ENCODE measurements at places on chromosomes 11 and 22. TPM values are rescaled to one million over a fixed set of nuclear protein-coding genes. Genes with fewer than 3 reads are reported as not detected.

- DNase-seq: no peak
Observed at GRCh38 chr11:79312617-79313529, 128.0 kb downstream of the TENM4 start.

Gene SCGB2A2
- total RNA-seq: not detected

Gene IGLL1
- total RNA-seq: not detected

GRCh38 chr22:32211011-32211410 is 6.1 kb upstream of the RFPL2 start:
- no peak for DNase-seq

Gene PLEKHA7
- total RNA-seq: 6.9 TPM

Gene FGF19
- total RNA-seq: not detected

DNA sequence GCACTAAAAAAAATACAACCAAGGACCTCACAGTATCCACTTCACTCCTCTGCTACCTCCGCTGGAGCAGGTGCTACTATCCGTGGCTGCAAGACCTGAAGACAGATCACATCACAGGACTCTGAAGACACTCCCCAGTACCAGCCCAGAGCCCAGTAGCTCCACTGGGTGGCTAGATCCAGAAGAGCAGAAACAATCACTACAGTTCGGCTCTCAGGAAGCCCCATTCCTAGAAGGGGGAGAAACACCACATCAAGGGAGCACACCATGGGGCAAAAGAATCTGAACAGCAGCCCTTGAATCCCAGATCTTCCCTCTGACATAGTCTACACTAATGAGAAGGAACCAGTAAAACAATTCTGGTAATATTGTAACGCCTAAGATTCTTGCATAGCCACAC is 494.0 kb upstream of the FAT3 start:
- DNase-seq: no peak

- no peak for DNase-seq
Observed at GRCh38 chr22:27377501-27378295, 423.9 kb downstream of the MN1 start.

- DNase-seq: no peak
Observed at GRCh38 chr11:83477772-83478171, 191.6 kb upstream of the CCDC90B start.

GRCh38 chr11:5242208-5242607 is 7.4 kb downstream of the HBG1 start:
- no peak for DNase-seq
